ENCODE measurements at places on chromosomes 3 and 15.

DNA sequence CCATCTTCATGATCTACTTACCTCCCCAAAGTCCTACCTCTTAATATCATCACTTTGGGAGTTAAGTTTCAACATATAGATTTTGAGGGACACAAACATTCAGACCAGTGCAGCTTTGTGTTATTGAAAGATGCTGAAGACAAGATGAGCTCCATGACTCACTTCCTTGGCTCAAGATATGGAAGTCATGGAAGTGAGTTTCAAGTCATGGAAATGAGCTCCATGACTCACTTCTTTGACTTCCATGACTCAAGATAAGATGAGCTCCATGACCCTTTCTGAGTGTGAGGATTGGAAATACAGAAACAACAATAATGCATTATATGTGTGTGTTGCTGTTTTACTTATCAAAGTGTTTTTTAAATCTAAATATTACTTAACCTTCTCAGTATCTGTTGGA is 170.2 kb upstream of the TPRG1 start:
- no peak for DNase-seq

GRCh38 chr3:124282751-124283651 is 291.1 kb upstream of the ROPN1 start:
- DNase-seq: no peak

DNA sequence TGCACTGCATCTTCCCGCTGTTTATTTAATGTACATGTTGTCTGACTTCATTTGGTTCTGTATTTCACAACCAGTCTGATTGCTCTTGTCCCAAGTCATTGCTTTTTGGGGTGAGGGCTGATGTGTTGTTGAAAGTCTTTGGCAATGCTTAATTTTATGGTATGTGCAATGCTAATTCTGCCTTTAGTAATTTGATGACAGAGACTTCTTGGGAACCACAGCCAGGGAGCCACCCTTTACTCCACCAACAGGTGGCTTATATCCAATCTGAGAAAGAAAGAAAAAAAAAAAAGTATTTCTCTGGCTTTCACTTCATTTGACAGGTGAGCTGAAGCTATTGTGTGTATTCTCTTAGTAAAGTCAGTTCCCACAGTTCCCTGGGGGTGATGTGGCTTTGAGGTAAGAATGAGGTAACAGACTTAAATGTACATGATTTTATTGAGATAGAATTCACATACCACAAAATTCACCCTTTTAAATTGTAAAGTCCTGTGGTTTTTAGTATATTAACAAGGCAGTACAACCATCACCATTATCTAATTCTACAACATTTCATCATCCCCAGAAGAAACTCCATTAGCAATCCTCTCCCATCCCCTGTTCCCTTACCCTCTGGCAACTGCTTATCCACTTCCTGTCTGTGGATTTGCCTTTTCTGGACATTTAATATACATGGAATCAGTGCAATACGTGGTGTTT is 97.3 kb downstream of the SLCO3A1 start:
- no peak for DNase-seq

DNA sequence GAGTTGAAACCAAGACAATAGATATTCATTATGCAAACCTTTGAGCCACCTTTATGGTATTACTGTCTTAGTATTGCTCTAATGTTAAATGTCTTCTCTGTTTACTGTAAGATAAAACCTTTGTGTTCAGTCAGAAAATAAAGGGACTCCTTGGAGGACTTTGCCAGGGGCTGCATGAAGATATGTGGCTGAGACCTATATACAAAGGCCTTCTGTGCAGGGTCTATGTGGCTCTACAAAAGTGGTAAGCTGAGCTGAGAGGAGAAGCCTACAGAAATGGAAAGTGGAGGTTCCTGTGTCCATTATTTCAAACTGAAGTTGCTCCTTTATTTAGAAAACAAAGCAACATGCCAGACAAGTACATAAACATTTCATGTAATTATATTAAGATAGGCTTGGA is 131.5 kb downstream of the FNDC3B start:
- DNase-seq: no peak

DNA sequence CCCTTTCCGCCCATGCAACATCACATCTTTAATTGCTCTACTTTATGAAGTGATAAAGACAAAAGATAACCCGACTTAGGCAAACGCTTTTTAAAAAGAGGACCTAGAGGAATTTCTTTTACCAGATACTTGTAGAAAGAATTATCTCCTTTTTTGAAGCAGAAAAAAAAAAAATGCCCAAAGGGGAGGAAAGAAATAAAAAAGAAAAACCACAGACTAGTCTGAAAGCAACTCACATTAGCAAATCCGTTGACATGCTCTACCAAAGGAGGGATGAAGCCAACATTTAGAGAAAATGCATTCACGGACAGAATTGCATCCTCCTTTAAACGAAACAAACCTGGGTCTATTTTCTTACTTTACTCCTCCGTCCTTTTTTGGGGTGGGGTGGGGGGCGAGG is 213.6 kb downstream of the MEIS2 start:
- DNase-seq: no peak

DNA sequence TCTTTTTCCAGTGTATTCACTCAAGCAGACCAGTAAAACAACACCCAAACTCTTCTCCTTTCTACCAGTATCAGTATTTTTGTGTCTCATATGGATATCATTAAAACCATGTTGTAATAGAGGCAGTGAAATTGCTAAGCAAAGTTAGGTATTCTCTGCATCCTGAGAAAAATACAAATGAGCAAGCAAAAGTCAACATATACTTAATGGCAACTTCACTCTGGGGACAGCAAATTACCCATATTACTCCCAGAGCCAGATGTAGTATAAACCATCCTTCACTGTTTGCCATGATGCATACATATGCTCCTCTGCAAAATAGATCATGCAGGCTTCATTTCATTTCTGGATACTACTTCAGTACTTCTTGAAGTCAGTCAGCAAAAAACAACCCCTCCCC is 22.1 kb downstream of the UBA5 start:
- DNase-seq: no peak

- no peak for DNase-seq
Measured at GRCh38 chr3:64685800-64686445, 1.9 kb downstream of the ADAMTS9 start.

DNA sequence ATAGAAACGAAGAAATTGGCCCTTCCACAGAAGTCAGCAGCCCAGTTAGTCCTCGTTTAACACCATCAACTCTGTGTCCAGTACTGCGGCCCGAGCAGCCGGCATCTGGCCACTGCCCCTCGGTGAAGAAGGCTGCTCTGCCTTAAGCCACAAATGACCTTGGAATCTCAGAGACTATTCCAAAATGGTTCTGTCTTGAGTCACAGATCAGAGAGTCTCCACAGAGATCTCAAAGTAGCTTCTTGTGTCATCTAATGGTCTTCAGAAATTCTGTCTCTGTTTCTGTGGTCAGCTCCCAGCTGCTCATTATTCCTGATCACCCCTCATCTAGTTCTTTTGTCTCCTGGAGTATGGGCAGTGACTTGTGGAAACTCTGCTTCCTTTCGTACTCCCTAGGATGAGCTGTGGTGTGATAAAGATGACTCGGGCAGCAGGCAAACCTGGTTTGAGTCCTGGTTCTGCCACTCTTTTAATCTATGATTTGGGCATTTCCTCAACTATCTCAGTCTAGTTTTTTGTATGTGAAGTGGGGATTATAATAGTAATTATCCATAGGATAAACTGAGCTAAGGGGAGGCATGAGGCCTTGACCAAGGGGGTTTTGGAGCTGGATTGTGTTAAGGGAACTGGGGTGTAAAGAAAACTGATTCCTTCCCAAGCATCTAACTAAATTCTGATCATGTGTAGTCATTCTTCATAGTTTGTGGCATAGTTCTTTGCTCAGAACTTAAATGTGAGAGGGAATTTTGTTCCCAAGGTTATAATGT is 22.6 kb downstream of the CRTC3 start:
- no peak for DNase-seq

All from activated naive CD4-positive, alpha-beta T cell treated with anti-CD3 and anti-CD28 coated beads, Interleukin-2, amount 50 U/mL, for 72 hours (primary cell).